ENCODE measurements at places on chromosomes 1 and 21. TPM values are rescaled to one million over a fixed set of nuclear protein-coding genes. Genes with fewer than 3 reads are reported as not detected.

DNA sequence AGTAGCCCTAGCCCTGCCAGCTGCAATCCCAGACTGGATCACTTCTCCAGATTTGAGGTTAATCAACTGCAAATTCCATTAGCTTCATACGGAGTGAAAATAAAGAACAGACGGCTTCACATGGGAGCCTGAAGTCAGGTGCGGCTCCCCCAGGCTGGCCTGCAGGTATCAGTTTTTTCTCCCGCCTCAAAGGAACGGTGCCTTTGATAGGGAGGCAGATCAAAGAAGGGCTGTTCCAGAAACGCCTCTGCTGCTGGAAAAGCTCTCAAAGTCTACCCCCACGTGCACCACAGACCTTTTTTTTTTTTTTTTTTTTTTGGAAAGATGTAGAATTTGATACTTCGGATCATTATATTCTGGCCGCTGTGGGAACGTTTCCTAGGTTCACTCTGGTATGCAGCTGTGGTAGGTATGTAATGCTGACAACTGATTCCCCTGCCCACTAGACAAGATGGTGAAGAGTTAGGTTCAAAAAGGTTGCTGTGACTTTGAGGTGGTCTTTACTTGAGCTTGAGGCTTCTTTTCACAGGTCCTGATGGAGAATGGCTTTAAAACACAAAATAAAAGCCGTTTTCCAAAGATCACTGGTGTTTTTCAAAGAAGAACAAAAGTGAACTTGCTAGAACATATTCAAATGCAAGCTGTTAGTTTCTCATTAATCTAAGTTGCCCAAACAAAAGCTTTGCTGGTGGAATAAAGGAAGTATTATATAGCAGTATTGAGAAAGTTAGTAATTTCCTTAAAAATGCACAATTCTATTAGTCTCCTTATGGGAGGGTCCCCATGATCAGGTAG, 189.0 kb upstream of the NFIA start:
- H3K4me3 ChIP-seq = no peak overlapping the region
- H3K36me3 ChIP-seq = no peaks in the 10 kb centered on the region
- DNase-seq = no peak
- no peaks in the 10 kb centered on the region for H3K4me1 ChIP-seq
- no peak overlapping the region for H3K27ac ChIP-seq
- no peaks in the 10 kb centered on the region for H3K27me3 ChIP-seq

- no peaks in the 10 kb centered on the region for H3K36me3 ChIP-seq
- no peak overlapping the region for H3K4me3 ChIP-seq
- H3K27ac ChIP-seq = no peak overlapping the region
- no peaks in the 10 kb centered on the region for H3K27me3 ChIP-seq
- no peak for DNase-seq
- H3K4me1 ChIP-seq = no peaks in the 10 kb centered on the region
These were observed 107.2 kb downstream of the SIM2 start for GRCh38 chr21:36806103-36806502.

The CD53 gene
- 194 TPM for total RNA-seq

The DEPDC1 gene
- 11.4 TPM for total RNA-seq

GRCh38 chr1:178768423-178768822, 43.4 kb downstream of the RALGPS2 start:
- no peaks in the 10 kb centered on the region for H3K27me3 ChIP-seq
- no peak for DNase-seq
- no peaks in the 10 kb centered on the region for H3K4me1 ChIP-seq
- H3K27ac ChIP-seq = no peak overlapping the region
- H3K36me3 ChIP-seq = no peaks in the 10 kb centered on the region

The PLEKHN1 gene
- 2.7 TPM for total RNA-seq

DNA sequence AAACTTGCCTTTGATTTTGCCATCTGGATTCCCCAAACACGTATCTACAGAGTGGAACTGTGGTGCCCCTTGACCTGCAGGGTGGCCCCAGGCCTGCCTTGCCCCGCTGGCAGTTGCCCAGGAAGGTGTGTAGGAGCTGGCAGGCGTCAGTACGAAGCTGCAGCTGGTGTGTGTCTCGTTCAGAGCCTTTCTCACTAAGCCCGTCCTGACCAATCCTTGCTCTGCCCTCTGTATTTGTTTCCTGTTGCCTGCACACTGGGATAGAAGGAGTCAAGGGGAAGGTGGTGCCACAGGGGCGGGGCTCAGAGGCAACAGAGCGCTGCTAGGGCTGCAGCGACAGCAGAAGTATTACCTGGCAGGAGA, 5.2 kb upstream of the VSIG8 start:
- no peak overlapping the region for H3K27ac ChIP-seq
- no peaks in the 10 kb centered on the region for H3K36me3 ChIP-seq
- no peak for DNase-seq
- H3K4me1 ChIP-seq = peaks cover 14% of the 10 kb centered on the region
- no peak overlapping the region for H3K4me3 ChIP-seq

GRCh38 chr1:104932030-104932915, 1182.6 kb downstream of the AMY1C start:
- H3K27ac ChIP-seq = no peak overlapping the region
- H3K4me3 ChIP-seq = no peak overlapping the region
- no peaks in the 10 kb centered on the region for H3K36me3 ChIP-seq
- DNase-seq = no peak

GRCh38 chr1:79852004-79852403, 845.5 kb upstream of the ADGRL4 start:
- H3K4me1 ChIP-seq = no peaks in the 10 kb centered on the region
- no peaks in the 10 kb centered on the region for H3K36me3 ChIP-seq
- H3K27me3 ChIP-seq = no peaks in the 10 kb centered on the region
- no peak overlapping the region for H3K4me3 ChIP-seq
- no peak overlapping the region for H3K27ac ChIP-seq

The MCM3AP gene
- total RNA-seq = 131 TPM

The ARHGEF16 gene
- not detected for total RNA-seq

The MROH9 gene
- total RNA-seq = not detected

Measured in CD8-positive, alpha-beta memory T cell (primary cell).